WERI-Rb-1 (cell line): ENCODE measurements at places on chromosomes 5 and 9.
A peak's percentile ranks its signal among the peaks of the same experiment; 100 is the strongest.

GRCh38 chr9:79817438-79818004 lies 245.8 kb downstream of the TLE4 start:
- DNase-seq: no peak

DNA sequence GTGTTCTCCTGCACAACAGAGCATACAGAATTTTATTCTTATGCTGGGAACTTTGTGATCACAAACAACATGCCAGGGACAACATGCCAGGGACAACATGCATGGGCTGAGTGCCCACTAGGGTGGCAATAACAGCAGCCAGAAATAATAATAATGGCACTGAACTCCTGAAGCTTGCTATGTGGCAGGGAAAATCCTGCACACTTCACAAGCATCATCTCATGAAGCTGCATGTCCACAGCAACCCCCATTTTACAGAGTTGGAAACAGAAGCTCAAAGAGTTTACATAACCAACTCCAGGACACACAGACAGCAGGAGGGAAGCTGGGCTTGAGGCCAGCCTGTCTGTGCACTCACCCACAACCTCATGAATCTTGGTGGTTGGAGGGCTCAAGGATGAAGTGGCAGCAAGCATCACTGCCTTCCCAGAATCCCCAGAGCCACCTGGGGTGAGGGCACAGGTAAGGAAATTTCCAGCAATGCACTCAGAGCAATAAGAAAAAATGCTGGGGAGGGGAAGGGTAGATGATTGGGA lies 111.4 kb downstream of the GABBR2 start:
- DNase-seq: no peak

- DNase-seq: no peak
Measured at GRCh38 chr5:131661933-131662332, 26.9 kb upstream of the RAPGEF6 start.

GRCh38 chr5:76427206-76428140 lies 24.4 kb downstream of the IQGAP2 start:
- peak; percentile 62 for DNase-seq

DNA sequence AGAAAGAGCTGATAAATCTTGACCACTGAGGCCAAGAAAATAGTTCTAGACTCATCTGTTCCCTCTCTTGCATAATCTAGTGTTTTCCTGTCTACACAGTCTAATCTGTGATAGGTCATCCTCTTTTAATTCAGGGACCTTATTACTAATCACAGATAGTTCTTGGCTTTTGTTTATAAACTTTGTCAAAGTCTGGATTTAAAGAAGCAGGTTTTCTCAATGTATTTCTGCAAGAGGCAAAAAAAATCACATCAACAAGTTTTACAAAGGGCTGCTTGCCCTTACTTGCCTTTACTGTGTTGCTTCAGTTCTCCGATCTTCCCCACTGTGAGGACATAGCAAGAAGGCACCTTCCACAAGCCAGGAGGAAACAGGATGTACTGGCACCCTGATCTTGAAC lies 43.9 kb upstream of the MTAP start:
- no peak for DNase-seq

- DNase-seq: no peak
Measured at GRCh38 chr5:83475391-83475863, 3.9 kb downstream of the VCAN start.

DNA sequence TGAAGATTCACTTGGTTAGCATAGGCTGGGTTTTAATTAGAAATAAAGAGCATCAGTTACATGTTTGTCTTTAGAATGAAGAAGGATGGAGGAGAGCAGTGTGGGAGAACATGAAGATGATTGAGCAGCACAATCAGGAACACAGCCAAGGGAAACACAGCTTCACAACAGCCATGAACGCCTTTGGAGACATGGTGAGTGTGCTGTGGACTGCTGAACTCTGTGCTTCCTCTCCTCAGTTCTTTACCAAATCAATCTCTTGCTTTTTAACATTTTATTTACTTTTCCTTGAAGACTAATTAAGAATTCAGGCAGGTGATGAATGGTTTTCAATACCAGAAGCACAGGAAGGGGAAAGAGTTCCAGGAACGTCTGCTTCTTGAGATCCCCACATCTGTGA lies 38.2 kb upstream of the SPATA31E1 start:
- DNase-seq: no peak

DNA sequence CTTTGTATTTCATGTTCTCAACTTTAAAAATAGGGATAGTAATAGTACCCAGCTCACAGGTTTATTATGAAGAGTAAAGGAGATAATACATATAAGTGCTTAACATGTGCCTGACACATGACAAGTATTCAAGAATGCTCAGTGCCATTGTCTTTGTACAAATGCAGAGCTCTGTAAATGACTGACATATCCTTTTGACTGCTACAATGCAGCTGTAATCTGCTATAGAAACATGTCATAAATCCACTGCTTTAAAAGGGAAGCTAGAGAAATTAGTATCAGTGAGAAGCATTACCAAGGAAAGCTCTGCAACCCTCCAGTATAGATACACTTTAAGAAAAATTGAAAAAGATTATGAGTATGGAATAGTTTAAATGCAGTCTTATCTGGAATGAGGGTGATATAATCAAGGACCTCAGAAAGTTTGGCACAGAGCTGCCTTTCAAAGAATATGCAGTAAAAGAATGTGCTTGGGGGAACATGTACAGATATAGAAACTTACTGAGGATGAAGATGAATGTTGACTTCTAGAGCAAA lies 17.9 kb downstream of the ERAP1 start:
- DNase-seq: no peak

GRCh38 chr5:143045062-143045461 lies 274.9 kb downstream of the ARHGAP26 start:
- no peak for DNase-seq

- peak; percentile 62 for DNase-seq
Measured at GRCh38 chr9:38298503-38298902, 94.0 kb upstream of the ALDH1B1 start.

DNA sequence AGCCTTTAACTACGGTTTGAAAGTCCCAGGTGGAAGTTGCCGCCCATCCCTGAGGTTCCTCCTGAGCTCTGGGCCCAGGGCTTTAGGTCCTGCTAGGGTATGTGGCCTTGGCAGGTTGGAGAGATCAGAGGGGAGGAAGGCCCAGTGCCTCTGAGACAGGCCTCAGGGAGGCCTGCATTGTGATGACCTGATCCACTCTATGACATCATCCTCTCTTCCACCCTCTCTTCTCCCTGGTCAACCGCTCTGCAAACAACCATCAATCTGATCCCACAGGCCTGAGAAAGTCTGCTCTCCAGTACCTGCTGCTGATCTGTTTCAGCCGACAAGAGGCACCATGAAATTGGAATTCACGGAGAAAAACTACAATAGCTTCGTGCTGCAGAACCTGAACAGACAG lies at the start of gene CCIN:
TSS of gene CCIN (plus strand) at position 223 of the 400 bp plus-strand sequence. CDS start at position 338, 115 bp downstream.
- DNase-seq: no peak

DNA sequence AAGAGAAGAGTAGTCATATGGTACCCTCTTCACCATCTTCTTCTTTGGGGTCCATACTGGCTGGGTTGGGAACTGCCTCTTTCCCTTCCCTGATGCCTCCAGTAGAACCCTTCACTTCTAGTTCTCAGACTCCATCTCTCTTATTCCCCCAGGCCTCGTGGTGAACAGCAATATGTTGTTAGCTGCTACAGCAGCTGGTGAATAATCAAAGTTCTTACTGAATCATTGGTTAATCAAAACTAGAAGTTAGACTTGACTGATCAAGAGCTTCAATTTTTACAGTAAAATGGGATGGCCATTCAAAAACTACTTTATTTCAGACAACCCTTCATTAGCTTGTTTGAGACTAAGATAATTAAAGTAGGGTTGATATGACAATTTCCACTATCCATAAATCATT lies 190.9 kb upstream of the GNA14 start:
- no peak for DNase-seq

DNA sequence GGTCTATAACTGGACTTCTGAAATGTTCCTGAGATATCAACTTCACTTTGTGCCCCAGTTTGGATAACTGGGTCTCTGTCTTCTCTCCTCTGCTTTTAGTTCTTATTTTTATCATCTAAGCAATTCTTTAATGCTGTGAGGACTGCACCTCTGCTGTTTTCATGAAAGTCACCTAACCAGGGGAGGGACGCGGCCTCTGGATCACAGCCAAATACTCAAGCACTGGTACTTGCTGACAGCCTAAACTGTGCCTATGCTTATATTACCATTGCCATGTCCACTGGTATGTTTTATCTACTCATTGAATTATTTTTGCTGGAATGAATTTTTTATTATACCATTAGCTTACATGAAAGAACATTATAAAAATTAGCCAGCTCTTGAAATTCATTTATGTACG lies 674.0 kb downstream of the DMRTA1 start:
- DNase-seq: no peak

- no peak for DNase-seq
Measured at GRCh38 chr9:36169708-36170107, 520 bp downstream of the CCIN start.

DNA sequence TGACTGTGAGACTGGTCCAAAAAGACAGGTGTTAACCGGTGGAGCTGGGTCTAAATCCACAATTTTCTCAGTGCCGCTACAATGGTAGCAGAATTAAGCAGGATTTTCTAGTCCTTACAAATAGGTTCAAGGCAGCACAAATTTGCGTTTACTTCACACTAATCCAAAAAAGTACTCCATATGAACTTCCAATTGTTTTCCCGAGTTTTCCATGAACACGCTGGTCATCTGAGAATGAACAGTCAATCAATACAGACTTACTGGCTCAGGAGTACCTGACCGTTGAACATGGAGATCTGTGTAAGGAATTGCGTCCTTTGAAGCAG lies 709 bp downstream of the SLC35D2 start:
- DNase-seq: no peak

DNA sequence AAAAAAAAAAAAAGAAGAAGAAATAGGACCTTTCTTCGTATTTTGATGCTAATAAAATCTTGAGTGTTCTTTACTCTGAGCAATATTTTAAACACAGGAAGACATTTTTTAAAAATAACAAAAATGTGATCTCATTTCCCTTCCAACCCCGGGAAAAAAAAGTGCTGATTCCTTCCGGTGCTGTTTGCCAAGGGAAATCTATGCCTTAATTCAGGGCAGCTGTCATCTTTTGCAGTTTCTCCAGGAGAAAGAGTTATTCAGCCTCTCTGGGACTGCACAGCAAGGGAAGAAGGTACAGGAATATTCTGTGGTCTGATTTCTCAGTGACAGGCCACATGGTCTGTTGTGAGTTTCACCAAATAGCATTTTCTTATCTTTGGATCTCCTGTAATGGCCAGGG lies 291.9 kb upstream of the IRX1 start:
- no peak for DNase-seq

GRCh38 chr5:178114325-178115135 lies 1.2 kb downstream of the N4BP3 start:
- no peak for DNase-seq

GRCh38 chr5:143893638-143894037 lies 81.7 kb downstream of the HMHB1 start:
- no peak for DNase-seq

- DNase-seq: no peak
Measured at GRCh38 chr9:21906881-21907280, 87.3 kb downstream of the CDKN2A start.

GRCh38 chr9:136204838-136205706 lies at the start of gene LHX3:
Gene LHX3, minus strand, starts transcription at chr9:136205128. Its CDS starts 116 bp downstream, at chr9:136205012.
- peak; percentile 67 for DNase-seq

DNA sequence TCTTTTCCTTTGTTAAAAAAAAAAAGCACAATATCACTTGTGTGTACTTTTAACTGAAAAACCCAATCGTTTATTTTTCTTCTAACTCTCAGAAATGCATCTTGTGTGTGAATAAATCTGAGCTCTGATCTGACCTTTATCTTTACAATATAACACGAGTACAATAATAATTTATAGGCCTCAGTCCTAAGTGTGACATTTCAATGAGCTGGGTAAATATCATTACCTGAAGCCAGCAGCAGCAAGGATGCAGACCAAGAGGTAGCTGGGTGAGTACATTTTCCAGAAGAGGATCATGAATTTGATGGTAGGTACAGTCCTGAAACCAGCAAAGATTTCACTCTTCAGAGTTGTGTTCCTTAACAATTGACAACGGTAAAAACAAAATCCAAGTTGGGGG lies 264.0 kb upstream of the KIF2A start:
- DNase-seq: no peak

GRCh38 chr5:150438873-150439546 lies 10.5 kb downstream of the RPS14 start:
- DNase-seq: peak; percentile 58
